Smooth muscle cell of bladder (primary cell): ENCODE measurements at places on chromosomes 13 and 19. TPM values are rescaled to one million over a fixed set of nuclear protein-coding genes. Genes with fewer than 3 reads are reported as not detected.

SULT2B1 gene
- total RNA-seq: 0.09 and 0.28 TPM in 2 replicates

NPHS1 gene
- total RNA-seq: not detected in 2 replicates

ZNF667 gene
- 3.6 and 6.3 TPM in 2 replicates for total RNA-seq

SRRM5 gene
- total RNA-seq: not detected in 2 replicates

ZNF486 gene
- 3.6 and 3.7 TPM in 2 replicates for total RNA-seq

ZNF468 gene
- 29.7 and 30.0 TPM in 2 replicates for total RNA-seq

IL17D gene
- total RNA-seq: 1.3 and 2.6 TPM in 2 replicates

ARMC6 gene
- 25.1 and 27.7 TPM in 2 replicates for total RNA-seq

OSCAR gene
- 0.14 and 0.18 TPM in 2 replicates for total RNA-seq

ZNF285 gene
- 2.0 and 2.4 TPM in 2 replicates for total RNA-seq

CGB3 gene
- total RNA-seq: not detected in 2 replicates

GRAMD1A gene
- 22.7 and 24.0 TPM in 2 replicates for total RNA-seq

PBX4 gene
- total RNA-seq: 0.43 and 0.55 TPM in 2 replicates

GPC5 gene
- total RNA-seq: 0.14 and 1.0 TPM in 2 replicates

CYP4F2 gene
- not detected in 2 replicates for total RNA-seq

LSR gene
- 0.28 and 0.55 TPM in 2 replicates for total RNA-seq

ZNF426 gene
- 19.9 and 20.8 TPM in 2 replicates for total RNA-seq
